ENCODE measurements at places on chromosomes 4 and X.

DNA sequence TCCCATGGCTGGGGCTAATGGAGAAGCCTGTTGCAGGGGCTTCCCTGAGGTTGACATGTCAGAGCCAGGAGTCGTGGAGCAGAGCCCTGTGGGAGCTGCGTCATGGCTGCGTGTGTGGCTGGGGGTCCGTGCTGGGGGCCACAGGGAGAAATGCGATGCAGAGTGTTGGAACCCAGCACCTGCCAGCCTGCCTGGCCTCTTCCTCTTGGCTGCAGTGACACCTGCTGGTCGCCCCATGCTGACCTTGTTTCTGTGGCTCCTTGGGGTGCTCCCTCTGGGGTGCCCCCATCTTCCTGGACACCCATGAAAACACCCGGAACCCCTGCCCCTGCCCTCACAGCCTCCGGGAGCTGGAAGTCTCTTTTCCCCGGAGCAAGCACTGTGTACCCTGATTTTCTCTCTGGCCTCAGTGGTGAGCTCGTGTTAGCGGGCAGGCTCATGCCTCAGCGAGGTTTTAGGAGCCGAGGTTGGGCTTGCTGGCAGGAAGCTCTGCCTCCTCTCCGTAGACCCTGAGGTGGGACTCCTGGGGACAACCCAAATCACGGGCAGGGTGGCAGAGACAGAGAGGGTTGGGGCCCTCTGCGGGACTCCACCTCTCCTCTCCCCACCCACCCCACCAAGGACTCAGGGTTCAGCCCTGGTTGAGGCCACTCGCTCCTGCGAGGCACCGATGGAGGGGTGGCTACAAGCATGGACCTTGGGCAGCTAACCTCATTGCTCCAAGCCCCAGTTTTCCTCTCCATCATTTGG, 103.7 kb downstream of the SORCS2 start:
- peak; percentile 14 for DNase-seq

DNA sequence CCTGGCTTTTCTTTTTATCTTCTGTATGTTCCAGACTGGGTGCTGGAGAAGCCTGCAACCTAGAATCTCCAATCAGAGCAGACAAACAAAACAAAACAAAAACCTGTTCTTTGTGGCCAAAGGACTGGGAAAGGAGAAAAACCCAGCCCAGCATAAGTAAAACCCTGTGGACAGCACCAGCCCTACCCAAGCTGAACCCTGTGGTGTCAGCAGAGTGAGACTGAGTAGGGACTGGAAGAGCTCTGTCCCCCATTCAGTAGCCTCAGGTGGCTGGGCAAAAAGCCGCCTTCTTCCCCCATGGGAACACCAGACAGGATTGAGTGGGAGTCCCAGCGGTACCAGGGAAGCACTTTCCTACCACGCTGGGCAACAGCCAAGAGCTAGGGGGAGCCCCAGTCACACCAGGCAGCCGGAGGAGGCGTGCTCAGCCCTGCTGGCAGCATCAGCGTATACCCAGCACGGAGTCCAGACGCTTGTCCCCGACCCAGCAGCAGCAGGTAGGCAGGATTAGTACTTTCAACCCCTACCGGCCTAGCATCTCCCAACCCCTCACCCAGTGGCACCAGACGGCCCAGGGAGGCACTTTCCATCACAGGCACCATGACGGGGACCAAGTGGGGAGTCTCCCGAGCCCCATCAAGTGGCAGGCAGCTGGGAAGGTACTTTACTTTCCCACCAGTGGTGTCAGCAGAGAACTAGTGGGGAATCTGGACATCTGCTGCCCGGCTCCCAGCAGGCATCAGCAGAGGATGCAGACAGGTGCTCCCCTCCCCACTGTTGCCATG, 8.6 kb upstream of the JADE3 start:
- peak; percentile 80 for DNase-seq

- DNase-seq = peak; percentile 18
Observed at GRCh38 chr4:81673961-81674360, 202.3 kb upstream of the RASGEF1B start.

DNA sequence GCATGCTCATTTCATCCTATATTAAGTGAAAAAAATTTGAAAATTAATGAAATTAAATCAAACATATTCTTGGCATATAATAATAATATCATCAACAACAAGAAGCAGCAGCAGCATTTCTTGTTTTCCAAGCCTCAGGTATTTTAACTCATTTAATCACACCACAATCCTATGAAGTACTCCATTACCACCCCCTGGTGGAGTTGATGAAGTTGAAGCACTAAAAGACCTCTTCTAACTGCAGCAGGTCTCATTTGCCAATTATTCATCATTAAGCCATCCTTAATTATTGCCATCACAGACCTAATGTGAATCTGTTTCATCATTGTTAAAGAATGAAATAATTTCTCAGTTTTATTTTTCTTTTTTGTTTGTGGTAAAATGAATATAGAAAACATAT, 801.4 kb upstream of the GRID2 start:
- no peak for DNase-seq

DNA sequence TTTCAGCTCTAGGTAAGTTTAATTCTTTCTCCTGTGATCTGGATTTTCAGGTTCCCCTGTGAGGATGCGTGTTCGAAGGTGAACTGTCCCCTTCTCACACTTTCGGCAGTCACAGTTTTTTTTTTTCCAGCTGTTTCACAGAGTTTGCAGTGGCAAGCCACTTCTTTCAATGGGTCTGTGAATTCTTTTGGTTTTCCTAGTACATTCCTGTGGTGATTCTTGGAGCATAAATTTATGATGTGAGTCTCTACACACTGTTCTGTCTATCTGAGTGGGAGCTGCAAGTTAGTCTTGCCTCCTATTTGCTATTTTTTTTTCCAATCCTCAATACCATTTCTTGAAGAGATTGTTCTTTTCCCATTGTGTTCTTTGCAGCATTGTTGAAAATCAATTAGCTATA, 595.5 kb downstream of the RAPGEF2 start:
- no peak for DNase-seq

- DNase-seq = peak; percentile 7
Observed at GRCh38 chr4:186472948-186473347, 82.4 kb downstream of the MTNR1A start.

DNA sequence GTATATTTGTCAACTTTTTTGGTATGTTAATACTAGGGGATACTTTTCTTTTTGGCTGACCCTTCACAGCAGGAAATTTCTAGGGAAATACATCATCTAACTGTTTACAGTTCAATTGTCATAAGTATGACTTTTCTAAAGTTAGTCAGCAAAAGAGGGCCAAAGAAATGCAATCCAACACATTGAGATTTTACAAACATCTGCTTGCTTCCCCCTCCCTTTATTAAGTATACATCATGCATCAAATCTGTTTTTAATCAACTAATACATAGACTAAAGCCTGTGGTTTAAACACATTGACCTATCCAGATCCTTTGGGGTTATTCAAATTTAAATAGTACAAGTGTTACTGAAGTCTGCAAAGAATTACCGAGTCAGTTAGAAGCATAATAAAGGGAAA, 93.9 kb downstream of the MID1 start:
- DNase-seq = no peak

GRCh38 chr4:142264961-142265360, 581.1 kb downstream of the INPP4B start:
- DNase-seq = no peak

GRCh38 chr4:79267671-79268070, 58.2 kb downstream of the NAA11 start:
- DNase-seq = no peak

DNA sequence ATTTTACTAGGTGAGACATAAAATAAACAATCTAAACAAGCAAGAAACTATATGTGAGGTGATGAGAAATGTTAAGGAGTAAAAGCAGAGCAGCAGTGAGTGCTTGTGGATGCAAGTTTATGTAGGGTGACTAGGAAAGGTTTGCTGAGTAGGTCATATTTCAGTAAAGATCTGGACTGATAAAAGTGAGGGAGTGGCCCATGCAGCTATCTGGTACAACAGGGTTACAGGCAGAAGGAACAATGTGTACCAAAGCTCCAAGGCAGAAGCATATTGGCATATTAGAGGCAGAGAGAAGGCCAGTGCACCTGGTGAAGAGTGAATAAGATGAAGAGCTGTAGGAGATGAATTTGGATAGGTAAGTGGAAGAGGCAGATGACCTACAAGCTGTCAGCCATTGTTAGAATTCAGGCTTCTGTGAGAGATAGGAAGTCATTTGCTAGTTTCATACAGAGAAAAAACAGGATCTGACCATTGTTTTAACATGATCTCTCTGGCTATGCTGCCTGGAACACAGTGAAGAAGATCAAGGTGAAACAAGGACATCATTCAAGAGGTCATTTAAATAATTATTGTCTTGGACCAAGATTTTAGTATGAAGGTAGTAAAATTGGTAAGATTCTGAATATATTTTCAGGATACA, 274.6 kb downstream of the ANKRD50 start:
- DNase-seq = no peak

DNA sequence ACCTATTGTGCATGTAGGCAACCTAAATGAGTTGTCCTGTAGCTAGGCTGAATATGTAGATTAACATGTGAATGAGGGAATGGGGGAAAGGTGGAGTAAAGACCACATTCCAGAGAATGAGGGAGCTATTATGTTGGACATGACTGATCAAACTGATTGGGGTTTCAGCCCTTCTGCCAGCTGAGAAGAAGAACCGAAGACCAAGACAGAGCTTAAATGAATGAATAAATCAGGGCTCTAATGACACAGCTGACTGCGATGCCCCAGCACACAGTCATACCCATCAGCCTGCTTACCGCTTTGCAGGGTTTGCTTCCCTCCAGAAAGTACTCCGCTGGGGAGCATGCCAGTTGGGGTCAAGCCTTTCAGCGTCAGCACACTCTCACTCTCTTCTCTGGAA, 315.4 kb downstream of the PPP3CA start:
- DNase-seq = no peak
